Gastrocnemius medialis (tissue), 4 donors: ENCODE measurements at places on chromosomes 6 and 20. TPM values are rescaled to one million over a fixed set of nuclear protein-coding genes. Genes with fewer than 3 reads are reported as not detected.

The ASIP gene
- total RNA-seq: not detected

DNA sequence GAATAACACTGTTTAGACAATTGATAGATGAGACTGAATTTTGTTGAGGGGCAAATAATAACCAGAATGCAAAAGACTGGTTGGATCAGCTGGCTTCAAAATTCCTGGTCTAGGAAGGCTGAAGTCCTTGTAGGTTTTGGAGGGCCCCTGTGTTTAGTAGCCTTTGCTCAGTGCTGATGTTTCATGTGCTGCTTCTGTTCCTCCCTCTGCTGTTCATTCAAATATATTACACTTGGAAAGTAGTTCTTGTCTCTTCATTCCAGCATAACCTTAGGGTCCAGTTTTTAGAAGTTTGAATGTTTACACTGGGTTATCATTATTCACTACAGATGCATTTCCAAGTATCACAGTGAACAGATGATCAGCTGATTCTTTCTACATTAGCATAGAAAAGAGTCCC, 72.5 kb downstream of the FLRT3 start:
- no peak for DNase-seq
- H3K27me3 ChIP-seq: no peaks in the 10 kb centered on the region
- no peaks in the 10 kb centered on the region for H3K4me1 ChIP-seq
- no peaks in the 10 kb centered on the region for H3K36me3 ChIP-seq

GRCh38 chr20:53625311-53626129, 31.9 kb upstream of the ZNF217 start:
- H3K4me3 ChIP-seq: no peak overlapping the region
- no peaks in the 10 kb centered on the region for H3K36me3 ChIP-seq
- H3K27me3 ChIP-seq: no peaks in the 10 kb centered on the region
- peaks cover 19% of the 10 kb centered on the region for H3K4me1 ChIP-seq

- no peak for DNase-seq
- no peaks in the 10 kb centered on the region for H3K27me3 ChIP-seq
- no peak overlapping the region for H3K4me3 ChIP-seq
- H3K36me3 ChIP-seq: no peaks in the 10 kb centered on the region
Measured at GRCh38 chr20:50366270-50367103, 143.7 kb upstream of the PTPN1 start.

DNA sequence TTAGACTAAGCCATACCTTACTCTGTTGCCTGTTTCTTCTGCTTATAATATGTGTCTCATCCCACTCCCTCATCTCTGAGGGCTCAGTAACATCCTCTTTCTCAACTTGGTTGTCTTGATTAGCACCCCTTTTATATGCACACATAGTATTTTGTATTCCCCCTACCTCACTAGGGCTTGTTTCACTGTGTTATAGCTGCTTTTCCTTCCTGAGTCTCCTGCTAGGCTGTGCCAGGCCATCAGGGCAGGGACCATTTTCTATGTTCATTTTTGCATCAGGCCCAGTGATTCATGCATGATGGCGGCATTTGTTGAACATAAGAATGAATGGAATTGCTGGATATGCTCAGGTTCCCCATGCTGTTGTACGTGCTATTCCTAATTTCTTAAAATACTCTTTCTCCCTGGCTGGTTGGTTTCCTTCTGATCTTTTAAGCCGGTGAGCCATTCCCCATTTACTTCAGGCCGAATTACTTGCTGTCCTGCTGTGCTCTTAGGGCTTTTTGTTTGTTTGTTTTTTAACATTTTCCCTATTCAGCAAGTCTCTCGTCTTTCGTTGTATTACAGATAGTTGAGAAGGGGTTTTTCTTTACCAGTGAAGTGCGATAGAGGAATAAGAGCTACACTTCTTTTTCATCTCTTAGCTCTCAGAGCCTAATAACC, 183.2 kb downstream of the CARMIL1 start:
- DNase-seq: no peak
- H3K4me3 ChIP-seq: no peak overlapping the region
- H3K27me3 ChIP-seq: no peaks in the 10 kb centered on the region
- no peaks in the 10 kb centered on the region for H3K36me3 ChIP-seq
- H3K4me1 ChIP-seq: no peaks in the 10 kb centered on the region

- H3K36me3 ChIP-seq: no peaks in the 10 kb centered on the region
- H3K27me3 ChIP-seq: no peaks in the 10 kb centered on the region
- H3K4me1 ChIP-seq: peaks cover 37% of the 10 kb centered on the region
- H3K4me3 ChIP-seq: no peak overlapping the region
- H3K27ac ChIP-seq: no peak overlapping the region
- DNase-seq: no peak
Measured at GRCh38 chr6:123681957-123682462, 45.3 kb upstream of the TRDN start.

The NR2E1 gene
- not detected for total RNA-seq

GRCh38 chr6:157631838-157632614, 191.0 kb upstream of the SNX9 start:
- no peaks in the 10 kb centered on the region for H3K4me1 ChIP-seq
- no peaks in the 10 kb centered on the region for H3K36me3 ChIP-seq
- no peak for DNase-seq
- H3K27me3 ChIP-seq: no peaks in the 10 kb centered on the region
- H3K27ac ChIP-seq: no peak overlapping the region

GRCh38 chr20:61295682-61296628, 43.9 kb downstream of the CDH4 start:
- H3K27ac ChIP-seq: no peak overlapping the region
- no peaks in the 10 kb centered on the region for H3K27me3 ChIP-seq
- DNase-seq: no peak
- no peaks in the 10 kb centered on the region for H3K4me1 ChIP-seq
- no peaks in the 10 kb centered on the region for H3K36me3 ChIP-seq
- no peak overlapping the region for H3K4me3 ChIP-seq

- no peaks in the 10 kb centered on the region for H3K36me3 ChIP-seq
- no peak overlapping the region for H3K4me3 ChIP-seq
- DNase-seq: no peak
- H3K27ac ChIP-seq: no peak overlapping the region
- no peaks in the 10 kb centered on the region for H3K27me3 ChIP-seq
- no peaks in the 10 kb centered on the region for H3K4me1 ChIP-seq
Measured at GRCh38 chr6:146312608-146313007, 231.0 kb upstream of the RAB32 start.
